ENCODE measurements at places on chromosomes 7 and 10. TPM values are rescaled to one million over a fixed set of nuclear protein-coding genes. Genes with fewer than 3 reads are reported as not detected.

The SLC29A3 gene
- total RNA-seq, result 2.7 TPM

The FANK1 gene
- total RNA-seq, result 1.0 TPM

The SDK1 gene
- 2.1 TPM for total RNA-seq

The AMPH gene
- not detected for total RNA-seq

The FAM171A1 gene
- 29.8 TPM for total RNA-seq

GRCh38 chr7:140051820-140052219 is 10.9 kb downstream of the PARP12 start:
- DNase-seq, result no peak

- DNase-seq, result no peak
Measured at GRCh38 chr10:21614000-21614399, 80.0 kb downstream of the MLLT10 start.

DNA sequence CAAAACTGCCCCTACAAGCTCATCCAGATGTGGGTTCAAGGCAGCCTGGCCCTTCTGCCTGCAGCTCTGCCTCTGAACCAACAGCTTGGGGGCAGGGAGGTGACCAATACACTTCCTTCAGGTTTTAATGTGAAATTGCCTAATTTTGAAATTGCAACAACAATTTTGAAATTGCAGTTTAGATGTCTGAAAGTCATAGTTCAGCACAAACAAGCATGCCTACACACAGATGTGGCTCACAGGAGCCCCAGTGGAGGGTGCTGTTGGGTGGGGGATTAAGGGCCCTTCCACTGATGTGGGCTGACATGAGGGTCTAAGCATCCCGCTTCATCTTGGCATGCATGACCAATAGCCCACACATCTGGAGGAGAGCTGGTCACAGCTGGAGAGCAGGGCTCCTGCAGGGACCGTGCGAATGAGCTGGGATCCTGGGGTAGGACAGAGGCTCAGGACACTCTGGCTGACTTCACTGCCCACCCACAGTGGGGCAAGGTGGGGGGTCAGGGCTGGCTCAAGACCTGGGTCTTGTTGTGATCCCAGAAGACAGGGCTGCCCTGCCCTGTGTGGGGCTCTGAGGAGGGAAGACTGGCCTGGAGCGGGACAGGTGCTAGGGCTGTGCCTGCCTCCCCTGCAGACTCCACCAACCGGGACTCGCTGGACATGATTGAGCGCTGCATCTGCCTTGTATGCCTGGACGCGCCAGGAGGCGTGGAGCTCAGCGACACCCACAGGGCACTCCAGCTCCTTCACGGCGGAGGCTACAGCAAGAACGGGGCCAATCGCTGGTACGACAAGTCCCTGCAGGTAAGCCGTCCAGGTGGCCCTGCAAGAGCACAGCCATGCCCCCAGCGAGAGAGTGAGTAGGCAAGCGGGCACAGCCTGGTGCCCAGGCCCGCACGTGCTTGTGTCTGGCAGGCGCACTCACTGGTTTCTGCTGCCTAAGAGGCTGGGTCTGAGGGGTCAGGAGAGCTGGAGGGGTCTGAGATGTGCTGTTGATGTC is 32.3 kb downstream of the CHAT start:
- DNase-seq, result no peak

- DNase-seq, result no peak
Measured at GRCh38 chr10:77634939-77635338, 2.7 kb downstream of the KCNMA1 start.

GRCh38 chr7:140242057-140243031 is 65.6 kb upstream of the KDM7A start:
- DNase-seq, result peak; percentile 15

- DNase-seq, result no peak
Measured at GRCh38 chr10:88651101-88651551, 13.1 kb upstream of the LIPF start.

DNA sequence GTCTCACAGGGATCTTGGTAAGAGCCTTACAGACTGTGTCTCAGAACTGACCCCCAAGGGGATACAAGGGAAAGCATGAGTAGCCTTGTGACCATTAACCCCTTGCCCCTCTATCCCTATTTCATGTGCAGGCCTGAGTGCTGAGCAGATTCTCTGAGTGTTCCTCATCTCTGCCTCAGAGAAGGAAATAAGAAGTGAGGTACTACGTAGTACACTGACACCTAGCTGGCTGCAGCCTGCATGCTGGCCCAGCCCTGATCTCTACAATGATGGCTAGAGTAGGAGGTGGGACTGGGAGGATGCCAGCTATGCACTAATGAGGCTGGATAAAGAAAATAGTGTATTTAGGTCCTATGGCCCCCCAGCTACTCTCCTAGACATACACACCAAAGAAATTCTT is 174.9 kb upstream of the HPS1 start:
- DNase-seq, result no peak

DNA sequence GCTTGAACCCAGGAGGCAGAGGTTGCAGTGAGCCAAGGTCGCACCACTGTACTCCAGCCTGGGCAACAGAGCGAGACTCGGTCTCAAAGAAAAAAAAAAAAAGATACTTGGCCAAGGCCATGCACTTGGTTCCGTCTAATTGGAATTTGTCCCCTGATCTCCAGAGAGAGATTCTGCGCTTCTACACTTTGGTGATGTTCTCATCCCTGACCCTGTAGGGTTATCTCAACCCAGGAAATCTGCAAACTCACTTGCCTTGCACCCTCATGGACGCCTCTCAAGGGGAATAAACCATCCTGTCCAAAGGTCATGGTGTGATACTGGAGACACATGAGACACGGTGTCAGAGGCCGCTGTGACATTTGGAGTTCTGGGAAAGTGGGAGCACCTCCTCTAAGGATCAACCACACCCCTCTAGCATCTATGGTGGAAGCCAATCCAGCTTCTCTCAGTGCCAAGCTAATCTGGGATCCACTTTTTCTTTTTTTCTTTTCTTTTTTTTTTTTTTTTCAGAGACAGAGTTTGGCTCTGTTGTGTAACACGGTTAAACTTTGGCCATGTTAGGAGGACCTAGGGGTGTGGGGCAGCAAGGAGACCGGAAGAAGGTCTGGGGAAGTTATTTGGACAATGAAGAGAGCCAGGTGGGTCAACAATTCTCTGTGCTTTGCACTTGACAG is 7.8 kb upstream of the POR start:
- no peak for DNase-seq

DNA sequence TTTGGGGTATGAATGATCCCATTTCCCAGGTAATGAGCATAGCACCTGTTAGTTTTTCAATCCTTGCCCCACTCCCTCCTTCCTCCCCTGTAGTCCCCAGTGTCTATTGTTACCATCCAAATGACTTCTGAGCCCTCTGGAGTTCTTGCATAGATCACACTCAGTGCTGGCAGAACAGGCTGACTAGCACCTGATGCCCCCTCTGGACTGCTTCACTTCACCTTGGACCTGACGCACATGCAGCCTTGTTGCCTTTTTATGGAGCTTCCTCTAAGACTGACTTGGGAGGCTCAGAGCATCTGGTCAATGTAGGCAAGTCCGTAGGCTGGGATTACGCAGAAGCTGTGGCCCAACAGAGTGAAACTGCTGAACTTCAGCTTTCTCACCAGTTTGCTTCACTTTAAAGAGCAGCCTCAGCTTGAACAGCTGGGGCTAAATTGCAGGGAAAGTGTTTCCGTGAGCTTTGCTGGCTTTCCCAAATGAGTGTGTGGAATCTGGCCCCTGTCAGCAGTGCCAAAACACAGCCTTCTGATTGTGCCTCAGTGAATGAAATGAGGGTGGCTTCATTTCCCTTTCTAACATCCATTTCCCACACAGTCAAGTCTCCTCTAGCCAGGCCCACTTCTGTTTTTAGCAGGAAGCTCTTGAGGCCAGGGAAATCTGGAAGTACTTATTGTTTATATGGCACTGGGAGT is 48.5 kb downstream of the NXPH1 start:
- no peak for DNase-seq

Data from dermis microvascular lymphatic vessel endothelial cell (primary cell).